ENCODE measurements at places on chromosomes 3 and 15.
A peak's percentile ranks its signal among the peaks of the same experiment; 100 is the strongest.

- no peaks in the 10 kb centered on the region for H3K36me3 ChIP-seq
- no peak overlapping the region for H3K27ac ChIP-seq
- H3K4me1 ChIP-seq = peaks cover 5% of the 10 kb centered on the region
- no peak overlapping the region for H3K4me3 ChIP-seq
- H3K27me3 ChIP-seq = no peaks in the 10 kb centered on the region
Measured at GRCh38 chr3:124998247-124998630, 57.6 kb downstream of the HEG1 start.

- no peaks in the 10 kb centered on the region for H3K4me1 ChIP-seq
- H3K27me3 ChIP-seq = no peaks in the 10 kb centered on the region
- H3K36me3 ChIP-seq = no peaks in the 10 kb centered on the region
Measured at GRCh38 chr3:9247941-9248521, 1.4 kb downstream of the SRGAP3 start.

DNA sequence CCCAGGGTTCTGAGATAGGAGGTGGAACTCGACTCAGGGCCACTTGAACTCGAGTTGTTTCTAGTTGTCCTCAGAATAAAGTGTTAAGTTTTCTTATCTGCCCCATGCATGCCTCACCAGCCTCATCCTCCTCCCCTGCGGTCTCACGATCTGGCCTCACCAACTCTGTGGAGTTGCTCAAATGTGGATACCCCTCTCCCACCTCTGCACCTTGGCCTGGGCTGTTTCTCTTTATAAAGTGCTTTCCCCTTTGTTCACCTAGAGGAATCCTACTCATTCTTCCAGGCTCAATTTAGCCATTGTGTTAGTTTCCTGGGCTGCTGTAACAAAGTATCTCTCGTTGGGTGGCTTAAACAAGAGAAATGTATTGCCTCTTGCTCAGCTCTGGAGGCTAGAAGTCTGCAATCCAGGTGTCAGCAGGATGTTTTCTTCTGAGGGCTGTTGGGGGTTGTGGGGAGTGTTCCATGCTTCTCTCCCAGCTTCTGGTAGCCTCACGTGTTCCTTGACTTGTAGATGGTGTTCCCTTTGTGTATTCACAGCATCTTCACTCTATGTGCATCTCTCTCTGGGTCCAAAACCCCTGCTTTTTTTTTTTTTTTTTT lies 100.7 kb downstream of the MEX3B start:
- peaks cover 14% of the 10 kb centered on the region for H3K4me1 ChIP-seq
- H3K27ac ChIP-seq = no peak overlapping the region
- no peak overlapping the region for H3K4me3 ChIP-seq
- no peaks in the 10 kb centered on the region for H3K27me3 ChIP-seq

GRCh38 chr15:59373215-59373614 lies 544 bp upstream of the MYO1E start:
- peaks cover 19% of the 10 kb centered on the region for H3K27me3 ChIP-seq
- DNase-seq = no peak
- H3K36me3 ChIP-seq = no peaks in the 10 kb centered on the region
- no peaks in the 10 kb centered on the region for H3K4me1 ChIP-seq
- no peak overlapping the region for H3K4me3 ChIP-seq
- H3K27ac ChIP-seq = no peak overlapping the region

GRCh38 chr3:169170456-169170855 lies 493.1 kb downstream of the MECOM start:
- no peaks in the 10 kb centered on the region for H3K4me1 ChIP-seq
- no peak for DNase-seq
- H3K4me3 ChIP-seq = no peak overlapping the region
- H3K27me3 ChIP-seq = no peaks in the 10 kb centered on the region
- H3K36me3 ChIP-seq = no peaks in the 10 kb centered on the region

GRCh38 chr3:62151591-62151990 lies 221.8 kb downstream of the FEZF2 start:
- no peak overlapping the region for H3K4me3 ChIP-seq
- no peaks in the 10 kb centered on the region for H3K27me3 ChIP-seq
- no peaks in the 10 kb centered on the region for H3K36me3 ChIP-seq
- no peak overlapping the region for H3K27ac ChIP-seq
- no peak for DNase-seq
- no peaks in the 10 kb centered on the region for H3K4me1 ChIP-seq

DNA sequence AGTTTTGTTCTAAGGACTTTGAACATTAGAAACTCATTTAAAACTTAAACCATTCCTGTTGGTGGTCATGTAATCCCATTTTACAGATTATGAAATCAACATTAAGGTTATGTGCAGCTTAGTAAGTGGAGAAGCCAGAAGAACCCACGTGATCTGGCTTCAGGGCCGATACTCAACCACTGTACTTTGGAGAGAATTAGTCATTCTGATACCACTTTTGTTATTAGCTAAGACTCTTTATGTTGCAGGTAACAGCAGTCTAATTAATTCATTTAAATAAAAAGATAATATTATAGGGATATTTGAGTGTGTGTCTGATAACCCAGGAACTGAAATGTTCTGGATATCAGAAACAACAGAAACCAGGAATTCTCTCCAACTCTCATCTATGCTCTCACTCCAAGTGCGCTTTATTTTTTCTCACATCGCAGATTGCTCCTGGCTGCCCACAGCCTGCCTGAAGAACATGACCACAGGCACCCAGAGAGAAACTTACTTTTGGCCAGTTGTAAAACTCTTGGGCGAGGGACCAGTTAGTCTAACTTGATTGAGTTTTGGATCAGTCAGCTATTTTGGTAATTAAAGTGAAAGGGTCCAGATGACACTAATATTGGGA lies 25.2 kb downstream of the UBE2E1 start:
- no peak overlapping the region for H3K4me3 ChIP-seq
- H3K36me3 ChIP-seq = peaks cover 2% of the 10 kb centered on the region
- H3K27ac ChIP-seq = no peak overlapping the region
- DNase-seq = no peak
- H3K4me1 ChIP-seq = peaks cover 28% of the 10 kb centered on the region

DNA sequence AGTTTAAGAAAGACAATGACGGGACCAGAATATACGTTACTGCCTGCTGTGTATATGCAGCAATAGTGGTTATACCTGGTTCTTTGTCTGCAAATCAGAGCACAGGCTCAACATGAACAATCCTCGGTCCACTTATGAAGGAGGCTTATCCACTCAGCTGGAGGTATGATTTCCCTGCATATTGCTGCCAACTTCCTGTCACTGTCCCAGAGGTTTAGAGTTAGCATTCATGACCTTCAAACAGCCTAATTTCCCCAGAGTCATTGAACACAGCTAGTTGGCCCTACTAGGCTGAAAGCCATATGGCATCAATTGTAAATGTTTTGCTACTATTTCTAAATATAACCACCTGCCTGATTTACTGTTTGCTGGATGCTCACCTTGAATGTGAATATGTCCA lies 224.9 kb upstream of the ZNF717 start:
- no peaks in the 10 kb centered on the region for H3K4me1 ChIP-seq
- H3K36me3 ChIP-seq = no peaks in the 10 kb centered on the region
- H3K27me3 ChIP-seq = no peaks in the 10 kb centered on the region
- DNase-seq = no peak
- no peak overlapping the region for H3K4me3 ChIP-seq
- H3K27ac ChIP-seq = no peak overlapping the region

DNA sequence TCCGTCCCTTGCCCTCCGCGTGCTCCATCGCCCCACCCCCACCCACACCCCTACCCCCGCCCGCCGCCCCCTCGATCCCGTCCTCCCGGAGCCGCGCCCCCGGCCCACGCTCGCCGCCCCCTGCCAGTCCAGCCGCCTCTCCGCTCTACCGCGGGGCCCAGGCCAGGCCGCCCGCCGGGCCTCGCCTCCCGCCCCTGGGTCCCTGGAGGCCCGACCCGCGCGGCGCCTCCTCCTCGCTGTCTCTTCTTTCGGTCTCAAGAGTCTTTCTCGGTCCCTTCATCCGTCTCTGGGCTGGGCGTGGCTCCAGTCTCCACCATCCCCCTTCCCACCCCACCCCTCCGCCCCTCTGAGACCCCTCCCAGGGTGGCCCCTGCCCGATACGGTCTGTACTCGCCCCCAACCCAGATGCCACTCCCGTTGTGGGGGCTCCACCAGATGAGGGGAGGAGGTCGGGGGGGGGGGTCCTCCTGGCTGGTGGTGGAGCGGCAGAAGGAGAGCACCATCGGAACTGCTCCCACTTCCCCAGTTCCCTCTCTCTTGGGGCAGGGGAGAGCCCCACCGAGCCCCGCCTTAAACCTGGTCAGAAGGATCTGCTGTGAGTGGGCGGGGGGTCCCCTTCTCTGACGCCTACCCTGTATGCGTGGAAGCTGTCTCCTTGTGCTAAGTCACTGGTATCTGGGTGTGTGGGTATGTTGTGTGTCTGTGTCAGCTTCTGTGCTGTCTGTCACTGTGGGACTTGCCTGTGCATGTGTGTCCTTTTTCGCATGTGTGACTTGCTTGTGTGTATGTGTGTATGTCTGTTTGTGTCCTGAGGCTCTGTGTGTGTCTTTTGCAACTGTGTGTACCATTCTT lies 1.0 kb downstream of the PRKCD start:
- H3K4me3 ChIP-seq = peak overlapping the region; percentile 87
- no peaks in the 10 kb centered on the region for H3K27me3 ChIP-seq

DNA sequence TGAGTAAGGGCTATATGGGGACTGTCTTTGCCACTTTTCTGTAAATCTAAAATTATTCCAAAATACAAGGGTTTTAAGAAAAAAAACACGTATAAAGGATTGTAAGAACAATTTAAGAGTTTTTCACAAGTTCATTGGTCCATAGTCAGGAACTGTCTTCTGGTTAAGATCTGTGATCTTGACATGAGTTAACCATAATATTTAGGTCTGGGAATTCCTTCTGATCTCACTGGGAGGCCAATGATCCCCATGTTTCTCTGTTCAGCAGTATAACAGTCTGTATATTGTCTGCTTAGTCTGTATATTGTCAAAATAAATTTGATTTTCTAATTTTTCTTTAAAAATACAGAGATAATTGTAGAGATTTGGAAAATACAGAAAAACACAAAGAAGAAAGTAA lies 848 bp upstream of the RHCG start:
- peaks cover 26% of the 10 kb centered on the region for H3K27me3 ChIP-seq
- H3K4me3 ChIP-seq = no peak overlapping the region
- H3K4me1 ChIP-seq = peaks cover 8% of the 10 kb centered on the region
- H3K27ac ChIP-seq = no peak overlapping the region

GRCh38 chr3:143810953-143811265 lies 37.4 kb downstream of the SLC9A9 start:
- H3K4me1 ChIP-seq = peaks cover 19% of the 10 kb centered on the region
- no peaks in the 10 kb centered on the region for H3K36me3 ChIP-seq
- no peak overlapping the region for H3K27ac ChIP-seq
- no peaks in the 10 kb centered on the region for H3K27me3 ChIP-seq

DNA sequence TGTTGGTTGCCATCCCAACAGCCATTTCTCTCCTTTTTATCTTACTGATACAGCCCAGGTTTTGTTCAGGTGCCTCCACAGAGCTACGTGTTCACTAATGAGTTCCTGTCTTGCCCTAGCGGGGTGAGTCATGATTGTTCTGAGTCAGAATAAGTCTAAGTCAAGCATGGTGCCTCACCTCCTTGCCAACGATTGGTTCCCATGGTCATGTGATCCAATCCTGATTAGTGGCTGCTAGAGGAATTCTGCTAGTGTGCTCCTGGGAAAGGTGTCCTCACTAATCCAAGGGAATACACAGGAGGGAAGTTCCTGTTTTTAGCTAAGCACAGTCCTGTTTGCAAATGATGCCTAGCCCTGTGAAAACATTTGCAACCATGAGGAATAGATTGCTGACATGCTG lies 99.8 kb downstream of the NSUN3 start:
- no peak for DNase-seq
- H3K4me1 ChIP-seq = no peaks in the 10 kb centered on the region
- H3K27ac ChIP-seq = no peak overlapping the region
- no peaks in the 10 kb centered on the region for H3K36me3 ChIP-seq

DNA sequence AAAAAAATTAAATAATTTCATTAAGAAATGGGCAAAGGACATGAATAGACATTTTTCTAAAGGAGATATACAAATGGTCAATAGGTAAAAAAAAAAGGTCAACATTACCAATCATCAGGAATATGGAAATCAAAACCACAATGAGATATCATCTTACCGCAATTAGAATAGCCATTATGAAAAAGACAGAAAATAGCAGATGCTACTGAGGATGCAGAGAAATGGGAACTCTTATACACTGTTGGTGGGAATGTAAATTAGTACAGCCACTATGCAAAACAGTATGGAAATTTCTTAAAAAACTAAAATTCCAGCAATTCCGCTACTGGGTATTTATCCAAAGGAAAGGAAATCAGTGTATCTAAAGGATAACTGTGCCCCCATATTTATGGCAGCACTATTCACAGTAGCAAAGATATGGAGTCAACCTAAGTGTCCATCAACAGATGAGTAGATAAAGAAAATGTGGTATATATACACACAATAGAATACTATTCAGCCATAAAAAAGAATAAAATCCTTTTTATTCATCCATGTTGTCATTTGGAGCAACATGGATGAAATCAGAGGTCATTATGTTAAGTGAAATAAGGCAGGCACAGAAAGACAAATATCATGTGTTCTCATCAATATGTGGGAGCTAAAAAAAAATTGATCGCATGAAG lies 132.4 kb downstream of the RPL22L1 start:
- no peak overlapping the region for H3K4me3 ChIP-seq
- no peaks in the 10 kb centered on the region for H3K27me3 ChIP-seq
- no peak for DNase-seq
- H3K4me1 ChIP-seq = no peaks in the 10 kb centered on the region
- no peak overlapping the region for H3K27ac ChIP-seq

GRCh38 chr3:22122567-22122966 lies 371.6 kb upstream of the ZNF385D start:
- H3K36me3 ChIP-seq = no peaks in the 10 kb centered on the region
- no peak overlapping the region for H3K27ac ChIP-seq
- H3K4me3 ChIP-seq = no peak overlapping the region
- H3K4me1 ChIP-seq = no peaks in the 10 kb centered on the region
- DNase-seq = no peak

- no peak for DNase-seq
- H3K27ac ChIP-seq = no peak within 1 kb of the TSS
- H3K27me3 ChIP-seq = no peaks in the 10 kb centered on the region
- no peaks in the 10 kb centered on the region for H3K36me3 ChIP-seq
- H3K4me3 ChIP-seq = no peak within 1 kb of the TSS
- no peaks in the 10 kb centered on the region for H3K4me1 ChIP-seq
Measured at GRCh38 chr3:187197335-187197649, at the start of gene RTP1. Gene RTP1, plus strand, starts transcription at chr3:187197486. Its CDS starts 30 bp downstream, at chr3:187197516.

DNA sequence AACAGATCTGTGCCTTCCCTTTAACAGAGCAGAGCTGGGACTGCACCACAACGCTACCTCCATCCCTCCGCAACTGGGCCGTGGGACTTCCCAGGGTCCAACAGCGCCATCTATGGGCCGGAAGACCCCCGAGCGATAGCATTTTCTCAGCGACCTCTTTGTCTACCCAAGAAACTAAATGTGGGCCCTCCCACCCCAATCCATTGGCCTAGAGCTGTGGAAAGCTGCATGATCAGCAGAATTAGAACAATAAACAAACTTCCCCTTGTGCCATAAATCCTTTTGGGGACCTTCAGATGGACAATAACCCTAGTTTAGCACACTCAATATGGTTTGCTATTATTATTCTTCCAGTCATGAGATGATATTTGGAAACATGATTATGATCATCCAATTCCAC lies 74.8 kb upstream of the NTRK3 start:
- no peak overlapping the region for H3K4me3 ChIP-seq
- H3K36me3 ChIP-seq = no peaks in the 10 kb centered on the region
- H3K27ac ChIP-seq = no peak overlapping the region
- H3K27me3 ChIP-seq = no peaks in the 10 kb centered on the region
- H3K4me1 ChIP-seq = no peaks in the 10 kb centered on the region

Data from MM.1S (cell line).